ENCODE measurements at places on chromosomes 3 and 15.

DNA sequence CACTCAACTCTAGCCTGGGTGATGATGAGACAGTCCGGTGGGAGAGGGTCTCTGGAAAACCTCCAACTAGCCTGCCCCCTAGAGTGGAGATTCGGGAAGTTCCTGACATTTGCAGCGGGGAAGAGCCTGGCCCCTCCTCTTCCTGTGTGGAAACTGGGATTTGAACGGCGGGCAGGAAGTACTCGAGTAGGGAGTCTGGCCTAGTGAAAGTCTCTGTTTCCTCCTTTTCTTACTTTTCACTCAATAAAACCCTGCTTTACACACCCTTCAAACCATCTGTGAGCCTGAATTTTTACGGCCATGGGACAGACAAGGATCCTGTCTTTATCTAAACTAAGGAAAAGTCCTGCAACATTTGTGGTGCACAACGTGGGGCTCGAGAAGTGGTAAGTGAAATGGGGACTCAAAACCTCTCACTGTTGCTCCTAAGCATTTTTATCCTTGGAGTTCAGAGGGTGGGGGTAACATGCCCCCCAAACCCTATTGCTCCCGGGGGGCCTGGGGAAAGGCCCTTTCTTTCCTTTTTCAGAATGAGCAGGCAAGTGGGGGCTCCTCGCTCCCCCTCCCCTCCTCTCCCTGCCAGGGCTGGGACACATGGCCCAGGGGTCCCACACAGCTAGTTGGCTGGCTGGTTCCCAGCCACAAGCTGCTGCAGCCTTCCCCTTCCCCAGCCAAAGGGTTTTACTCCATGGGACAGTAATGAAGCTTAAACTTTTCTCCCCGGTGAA, 224.7 kb upstream of the GBE1 start:
- no peak for DNase-seq

DNA sequence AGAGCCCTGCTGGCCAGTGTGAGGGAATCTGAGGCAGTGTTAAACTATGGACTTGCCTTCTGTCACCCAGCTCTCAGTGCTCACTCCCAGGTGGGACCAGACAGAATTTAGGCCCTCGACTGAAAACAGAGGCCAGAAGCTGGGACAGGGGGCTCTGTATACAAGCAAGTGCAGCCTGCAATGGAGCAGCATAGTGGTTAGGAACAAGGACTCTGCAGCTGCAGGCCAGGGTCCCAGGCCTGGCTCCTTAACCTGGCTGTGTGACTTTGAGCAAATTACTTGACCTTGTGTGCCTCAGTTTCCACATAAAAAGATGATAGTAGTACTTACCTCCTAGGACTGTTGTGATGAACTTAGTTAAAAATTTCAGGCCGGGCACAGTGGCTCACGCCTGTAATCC, 39.8 kb downstream of the CMTM7 start:
- DNase-seq: no peak

- no peak for DNase-seq
These were observed 51.2 kb downstream of the KCNAB1 start for GRCh38 chr3:156171281-156172267.

GRCh38 chr3:41195946-41196345, 3.4 kb upstream of the CTNNB1 start:
- DNase-seq: no peak

GRCh38 chr3:116051040-116051439, 394.2 kb downstream of the LSAMP start:
- no peak for DNase-seq

GRCh38 chr15:51580385-51580784, 42.2 kb downstream of the DMXL2 start:
- no peak for DNase-seq

Measured in right kidney (tissue), 9 donors.